ENCODE measurements at places on chromosomes 12 and 14.

- no peak for DNase-seq
Observed at GRCh38 chr14:24909523-24910302, 140.2 kb downstream of the STXBP6 start.

DNA sequence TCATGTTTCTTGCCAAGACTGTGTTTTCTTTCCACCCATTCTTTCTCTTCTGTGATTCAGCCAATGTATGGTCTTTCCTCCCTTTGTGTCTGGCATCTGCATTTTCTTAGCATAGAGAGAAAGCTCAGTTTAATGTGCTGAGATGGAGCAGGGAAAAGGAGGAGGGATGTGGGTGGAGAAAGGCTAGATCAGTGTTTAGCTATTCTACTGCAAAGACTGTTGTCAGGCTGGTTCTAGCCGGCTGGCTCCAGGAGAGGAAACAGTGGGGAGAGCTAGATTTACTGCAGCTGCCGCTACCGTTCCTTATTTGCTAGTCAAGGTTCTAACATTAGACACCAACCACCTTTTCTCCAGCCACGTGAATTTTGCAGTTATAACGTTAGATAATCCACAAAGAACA is 5.2 kb upstream of the RIMKLB start:
- DNase-seq = peak; percentile 97

GRCh38 chr12:89856431-89856830 is 147.8 kb upstream of the ATP2B1 start:
- DNase-seq = no peak

GRCh38 chr14:65084554-65085505 is 17.5 kb downstream of the MAX start:
- DNase-seq = no peak

DNA sequence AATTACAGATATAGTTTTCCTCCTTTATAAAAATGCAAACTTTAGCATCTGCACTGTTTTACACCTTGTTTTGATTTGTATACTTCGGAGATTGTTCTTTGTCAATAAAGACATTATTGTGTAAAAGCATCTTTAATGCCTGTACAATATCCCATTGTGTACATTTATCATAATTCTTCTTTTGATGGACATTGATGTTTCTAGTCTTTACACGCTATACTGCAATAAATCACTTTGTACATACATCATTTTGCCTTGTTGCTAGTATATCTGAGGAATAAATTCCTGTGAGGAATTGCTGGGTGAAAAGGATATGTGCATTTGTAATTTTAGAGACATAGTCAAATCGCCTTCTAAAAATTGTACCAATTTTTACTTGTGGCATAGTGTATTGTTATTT is 30.4 kb downstream of the WDR20 start:
- DNase-seq = no peak

DNA sequence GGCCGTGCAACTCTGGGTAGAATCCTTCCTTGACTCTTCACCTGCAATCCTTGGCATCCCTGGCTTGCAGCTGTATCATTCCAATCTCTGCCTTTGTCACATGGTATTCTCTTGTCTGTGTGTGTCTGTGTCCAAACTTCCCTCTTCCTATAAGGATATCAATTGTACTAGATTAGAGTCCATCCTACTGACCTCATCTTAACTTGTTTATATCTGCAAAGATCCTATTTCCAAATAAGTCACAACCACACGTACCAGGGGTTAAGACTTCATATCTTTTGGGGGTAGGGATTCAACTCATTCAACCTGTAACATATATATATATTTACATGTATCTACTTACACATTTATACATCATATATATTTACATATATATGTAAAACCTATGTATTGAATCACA is 29.6 kb upstream of the RASSF3 start:
- no peak for DNase-seq

- DNase-seq = no peak
Observed at GRCh38 chr12:34208331-34209258, 186.3 kb downstream of the ALG10 start.

GRCh38 chr12:110699591-110700445 is 10.9 kb upstream of the HVCN1 start:
- DNase-seq = no peak

- DNase-seq = no peak
Observed at GRCh38 chr12:116476227-116476822, 82.9 kb upstream of the MAP1LC3B2 start.

DNA sequence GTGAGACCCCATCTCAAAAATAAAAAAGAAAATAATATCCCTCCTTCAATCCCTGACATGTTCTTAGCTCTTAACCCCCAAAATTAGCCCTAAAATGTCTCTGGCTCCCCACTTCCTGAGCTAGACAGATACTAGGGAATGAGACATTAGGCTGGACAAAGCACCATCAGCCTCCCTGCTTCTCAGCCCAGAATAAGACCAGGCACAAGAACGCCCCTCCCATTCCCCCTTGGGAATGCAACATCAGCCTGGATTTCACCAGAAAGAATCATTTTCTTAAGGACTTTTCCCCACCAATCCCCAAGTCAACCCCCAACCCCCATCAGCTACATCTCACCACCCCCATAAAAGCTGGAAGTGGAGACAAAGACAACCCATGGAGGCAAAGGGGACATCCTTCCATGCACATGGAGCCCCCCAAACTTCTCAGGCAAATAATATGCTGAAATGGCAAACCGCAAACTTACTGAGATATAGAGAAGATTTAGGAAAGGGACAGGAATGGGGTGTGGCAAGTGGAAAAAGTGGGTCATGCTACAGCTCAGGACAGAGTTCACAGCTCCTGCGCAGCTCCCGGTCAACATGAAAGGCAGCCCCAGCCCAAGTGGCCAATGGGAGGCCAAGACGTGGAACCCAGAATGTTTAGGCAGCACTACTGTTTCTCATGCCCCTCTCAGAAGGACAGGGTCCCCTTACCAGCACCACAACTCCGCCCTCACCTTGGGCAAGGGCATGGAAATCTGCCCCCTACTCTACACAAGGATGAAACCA is 2.7 kb downstream of the CHD4 start:
- no peak for DNase-seq

GRCh38 chr14:93939304-93940229 is 12.4 kb downstream of the FAM181A start:
- DNase-seq = peak; percentile 91

DNA sequence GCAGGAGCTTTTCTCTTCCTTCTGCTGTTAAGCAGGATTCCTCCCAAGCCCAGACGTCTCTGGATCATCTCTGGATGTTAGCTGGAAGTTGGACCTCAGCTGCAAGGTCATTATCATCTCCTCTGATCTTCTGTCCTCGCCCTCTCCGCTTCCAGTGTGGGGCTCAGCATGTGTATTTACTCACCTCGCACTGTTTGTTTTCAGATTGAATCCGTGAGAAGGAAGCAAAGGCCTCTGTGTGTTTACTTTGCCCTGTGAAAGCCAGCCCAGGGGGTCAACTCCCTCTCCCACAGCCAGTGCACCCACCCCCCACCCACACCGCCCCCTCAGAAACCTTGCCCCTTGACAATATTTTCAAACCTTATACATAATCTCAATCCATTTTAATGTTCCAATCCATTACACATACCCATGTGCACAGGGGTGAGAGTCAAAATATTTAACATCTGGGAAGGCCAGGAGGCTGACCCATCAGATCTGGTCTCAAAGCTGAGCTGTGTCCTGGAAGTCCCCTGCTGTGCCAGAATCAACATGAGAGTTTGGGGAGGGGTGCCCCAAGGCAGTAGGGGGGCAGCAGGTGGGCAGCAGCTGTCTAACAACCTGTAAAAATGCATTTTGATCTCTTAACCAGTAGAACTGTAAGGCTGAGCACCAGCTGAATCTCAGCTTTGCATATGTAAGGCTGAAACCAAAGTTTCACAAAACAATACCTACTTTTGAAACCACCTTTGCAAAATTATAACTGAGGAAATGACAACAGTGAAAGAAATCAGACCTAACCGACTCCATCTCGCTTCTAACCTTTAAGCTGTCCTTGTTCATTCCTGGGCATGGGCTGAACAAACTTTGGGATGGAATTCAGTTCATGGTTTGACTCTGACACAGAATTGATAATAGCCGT is 157.9 kb downstream of the ZNF664 start:
- DNase-seq = no peak

GRCh38 chr12:28237423-28237822 is 47.2 kb downstream of the CCDC91 start:
- no peak for DNase-seq

DNA sequence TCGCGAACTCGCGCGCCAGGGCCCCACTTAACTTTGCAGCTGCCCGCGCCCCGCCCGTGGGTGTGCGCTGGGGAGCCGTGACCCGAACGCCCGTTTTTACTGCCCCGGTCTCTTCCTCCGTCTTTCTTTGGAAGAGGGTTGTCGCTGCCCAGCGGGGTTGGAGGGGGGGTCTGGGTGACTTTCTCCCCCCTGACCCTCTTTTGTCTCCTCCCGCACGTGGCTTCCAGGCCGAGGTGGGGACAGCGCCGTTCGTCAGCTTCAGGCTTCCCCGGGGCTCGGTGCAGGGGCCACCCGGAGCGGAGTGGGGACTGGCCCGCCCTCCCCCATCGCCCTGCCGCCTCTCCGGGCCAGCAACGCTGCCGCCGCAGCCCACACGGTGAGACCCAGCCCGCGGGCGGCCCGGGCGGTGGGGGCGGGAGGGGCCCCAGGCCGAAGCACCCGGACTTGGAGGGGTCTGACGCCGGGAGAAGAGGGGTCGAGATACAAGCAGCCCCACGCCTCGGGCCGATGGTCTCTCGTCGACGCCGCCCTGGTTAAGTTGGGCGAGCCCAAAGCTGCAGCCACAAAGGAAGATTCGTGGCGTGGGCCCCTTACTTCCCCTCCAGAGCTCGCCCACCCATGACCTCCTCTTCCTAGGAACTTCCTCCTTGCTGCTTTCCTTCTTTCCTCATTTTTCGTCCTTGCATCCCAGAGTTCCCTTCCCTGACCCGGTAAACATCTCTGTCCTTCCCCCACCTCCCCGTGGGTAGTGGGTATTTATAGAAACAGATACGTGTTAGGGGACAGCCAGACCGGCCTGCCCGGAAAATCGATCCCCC is 1.2 kb downstream of the DYRK2 start:
- peak; percentile 42 for DNase-seq

DNA sequence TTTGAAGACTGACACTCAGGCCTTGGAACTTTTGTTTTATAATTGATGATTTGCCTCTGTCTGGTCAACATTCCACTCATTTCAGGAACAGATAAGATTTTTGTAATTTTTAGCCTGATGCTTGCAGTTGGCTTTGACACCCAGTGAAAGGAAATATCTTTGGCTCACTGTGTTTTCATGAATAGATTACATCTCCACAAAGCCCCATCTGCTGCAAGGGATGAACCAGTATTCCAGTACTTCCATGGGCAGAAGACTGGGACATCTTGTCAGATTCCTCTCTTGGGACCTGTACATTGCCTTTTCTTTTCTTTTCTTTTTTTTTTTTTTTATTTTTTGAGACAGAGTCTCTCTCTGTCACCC is 28.4 kb downstream of the GSG1 start:
- DNase-seq = no peak

- no peak for DNase-seq
Observed at GRCh38 chr12:112828541-112828940, 37.0 kb downstream of the RPH3A start.

DNA sequence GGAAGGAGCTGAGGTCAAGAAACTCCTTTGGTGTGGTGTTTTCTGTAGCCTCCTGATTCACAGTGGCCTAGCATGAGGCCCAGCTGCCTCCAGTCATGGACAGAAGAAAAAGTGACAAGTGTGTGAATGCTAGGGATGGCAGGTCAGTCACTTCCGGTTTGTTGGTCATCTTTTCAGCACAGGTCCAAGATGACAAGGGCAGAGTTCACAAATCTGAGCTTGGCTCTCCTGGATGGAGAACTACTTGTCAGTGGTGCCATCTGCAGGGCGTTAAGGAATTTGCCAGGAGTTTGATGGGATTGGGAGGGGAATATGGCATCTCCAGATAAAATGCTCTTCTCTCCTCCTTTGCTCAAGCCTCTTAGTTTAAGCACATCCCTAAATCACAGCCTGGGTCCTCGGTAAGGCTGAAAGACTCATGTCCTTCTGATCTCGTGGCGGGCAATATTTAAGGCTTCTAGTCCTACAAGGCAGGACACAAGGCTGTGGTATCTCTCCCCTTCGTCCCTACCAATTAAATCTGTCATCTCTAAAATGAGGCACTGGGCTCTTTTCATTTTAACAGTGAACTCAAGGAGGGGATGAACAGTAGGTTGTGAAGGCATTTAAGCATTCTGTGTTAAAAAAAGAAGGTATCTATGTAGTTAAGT is 10.0 kb downstream of the TUBA1B start:
- DNase-seq = peak; percentile 57

GRCh38 chr12:14018080-14018479 is 36.7 kb upstream of the GRIN2B start:
- DNase-seq = no peak

DNA sequence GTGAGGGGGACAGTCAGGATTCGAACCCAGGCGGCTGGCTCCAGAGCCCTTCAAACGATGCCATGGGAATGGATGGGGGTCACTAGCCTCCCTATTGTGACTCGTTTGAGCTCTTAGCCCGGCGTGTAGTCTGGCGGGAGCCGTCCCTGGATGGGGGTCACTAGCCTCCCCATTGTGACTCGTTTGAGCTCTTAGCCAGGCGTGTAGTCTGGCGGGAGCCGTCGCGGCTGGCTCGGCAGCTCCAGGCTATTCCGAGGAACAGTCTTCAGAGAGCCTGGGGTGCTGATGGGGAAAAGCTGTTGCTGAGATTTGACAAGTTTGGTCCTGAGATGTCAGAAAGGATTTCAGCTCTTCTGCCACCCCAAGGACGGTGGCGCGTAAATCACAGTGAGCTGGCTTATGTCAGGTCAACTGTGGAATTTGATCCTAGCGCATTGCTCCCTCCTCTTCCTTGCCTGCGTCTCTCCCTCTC is 58.3 kb downstream of the CALM1 start:
- DNase-seq = peak; percentile 81

- no peak for DNase-seq
Observed at GRCh38 chr12:98838231-98838647, 193.1 kb downstream of the APAF1 start.

- no peak for DNase-seq
Observed at GRCh38 chr12:91179966-91180561, 2.6 kb downstream of the DCN start.

GRCh38 chr12:20489645-20490044 is 121.3 kb downstream of the PDE3A start:
- no peak for DNase-seq

- no peak for DNase-seq
Observed at GRCh38 chr12:4817880-4818279, 91.8 kb upstream of the KCNA1 start.

DNA sequence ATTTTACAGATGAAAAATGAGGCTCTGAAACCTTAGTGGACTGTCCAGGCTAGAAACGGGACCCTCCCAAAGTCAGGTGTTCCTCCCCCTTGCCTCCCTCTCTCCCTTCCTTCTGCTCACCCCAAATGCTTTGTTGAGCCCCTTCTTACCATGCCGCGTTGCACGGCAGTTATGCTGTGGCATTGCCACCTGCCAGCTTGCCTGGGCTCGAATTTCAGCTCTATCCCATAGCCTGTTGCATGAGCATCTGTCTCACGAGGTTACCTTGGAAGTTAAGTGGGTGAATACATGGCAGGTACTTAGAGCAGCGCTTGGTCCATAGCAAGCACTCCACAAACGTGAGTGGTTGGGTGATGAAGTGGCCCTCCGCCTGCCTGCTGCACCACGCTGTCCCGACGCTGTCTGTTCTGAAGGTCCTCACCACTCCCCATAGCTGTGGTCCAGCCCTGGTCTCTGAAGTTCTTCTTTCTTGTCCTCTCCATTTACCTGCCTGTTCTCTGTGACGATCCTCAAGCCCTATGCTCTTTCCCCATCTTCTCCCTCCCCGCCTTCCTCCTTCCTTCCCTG is 269.9 kb downstream of the CACNA1C start:
- DNase-seq = no peak
